ENCODE measurements at places on chromosomes 4 and X.

DNA sequence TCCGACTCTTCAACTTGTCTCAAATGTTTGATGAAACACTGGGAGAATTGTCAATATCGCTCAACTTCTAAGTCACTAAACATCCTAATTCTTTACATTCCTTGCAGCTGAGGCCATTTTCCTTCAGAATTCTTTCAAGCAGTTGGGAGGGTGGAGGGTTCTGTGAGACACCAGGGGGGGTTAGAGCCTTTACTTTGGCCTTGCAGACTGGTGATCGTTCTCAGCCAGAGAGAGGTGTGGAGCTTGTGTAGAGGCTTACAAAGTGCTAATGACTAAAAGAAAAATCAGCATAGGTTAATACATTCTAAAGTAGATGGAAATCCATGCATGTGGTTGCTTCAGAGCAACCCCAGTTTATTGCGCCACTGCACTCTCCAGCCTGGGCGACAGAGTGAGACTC lies 21.3 kb upstream of the SOX3 start:
- no peak for DNase-seq

DNA sequence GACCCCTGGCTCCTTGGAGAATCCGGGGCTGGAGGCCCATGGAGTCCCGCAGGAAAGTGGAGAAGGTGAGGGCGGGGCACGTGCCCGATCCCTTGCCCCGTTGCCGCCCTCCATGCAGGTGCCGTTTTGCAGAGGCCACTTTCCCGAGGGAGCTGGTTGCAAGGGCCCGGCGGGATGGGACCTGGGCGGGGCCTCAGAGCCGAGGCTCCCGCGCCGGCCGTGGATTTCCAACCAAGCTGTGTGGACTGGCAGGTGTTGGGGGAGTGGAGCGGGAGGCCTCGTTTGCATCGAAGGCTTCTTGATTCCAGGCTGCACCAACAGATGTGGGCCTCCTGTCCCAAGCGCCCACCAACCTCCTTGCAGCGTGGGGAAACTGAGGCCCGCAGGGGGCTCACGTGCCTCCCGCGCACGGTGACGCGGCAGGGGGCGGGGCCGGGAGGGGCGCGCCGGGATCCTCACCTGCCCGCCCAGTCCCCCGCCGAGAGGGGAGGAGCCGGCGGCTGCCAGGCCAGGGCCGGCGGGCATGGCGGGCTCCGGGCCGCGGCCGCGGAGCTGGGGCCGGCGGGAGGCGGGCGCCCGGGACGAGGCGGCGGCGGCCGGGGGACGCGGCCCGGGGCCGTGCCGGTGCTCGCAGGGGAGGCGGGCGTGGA lies 24.9 kb downstream of the SH3BP2 start:
- DNase-seq: no peak

DNA sequence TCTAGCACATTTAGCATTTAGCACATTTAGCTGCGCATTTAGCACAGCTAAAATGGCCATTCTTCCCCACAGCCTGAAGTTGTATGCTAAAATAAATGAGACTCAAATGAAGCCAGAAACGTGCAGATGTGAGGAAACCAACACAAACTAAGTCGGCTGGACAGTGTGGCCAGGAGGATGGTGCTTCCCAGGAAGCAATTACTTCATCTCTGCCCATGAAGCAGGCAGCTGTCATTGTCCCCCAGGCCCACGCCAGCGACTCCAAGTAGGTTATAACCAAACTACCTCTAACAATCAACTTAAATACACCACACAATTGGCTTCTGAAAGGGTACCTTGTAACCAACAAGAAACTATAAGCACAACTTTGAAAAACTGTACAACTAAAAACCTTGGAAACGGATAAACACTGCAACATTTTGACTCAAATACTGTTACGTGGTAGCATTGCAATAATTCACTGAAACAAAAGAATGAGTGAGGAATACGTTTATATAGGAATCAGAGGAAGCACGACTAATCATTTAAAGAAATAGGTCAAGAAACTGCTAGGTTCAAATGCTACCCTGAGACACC lies 39.2 kb downstream of the AFAP1 start:
- DNase-seq: no peak

DNA sequence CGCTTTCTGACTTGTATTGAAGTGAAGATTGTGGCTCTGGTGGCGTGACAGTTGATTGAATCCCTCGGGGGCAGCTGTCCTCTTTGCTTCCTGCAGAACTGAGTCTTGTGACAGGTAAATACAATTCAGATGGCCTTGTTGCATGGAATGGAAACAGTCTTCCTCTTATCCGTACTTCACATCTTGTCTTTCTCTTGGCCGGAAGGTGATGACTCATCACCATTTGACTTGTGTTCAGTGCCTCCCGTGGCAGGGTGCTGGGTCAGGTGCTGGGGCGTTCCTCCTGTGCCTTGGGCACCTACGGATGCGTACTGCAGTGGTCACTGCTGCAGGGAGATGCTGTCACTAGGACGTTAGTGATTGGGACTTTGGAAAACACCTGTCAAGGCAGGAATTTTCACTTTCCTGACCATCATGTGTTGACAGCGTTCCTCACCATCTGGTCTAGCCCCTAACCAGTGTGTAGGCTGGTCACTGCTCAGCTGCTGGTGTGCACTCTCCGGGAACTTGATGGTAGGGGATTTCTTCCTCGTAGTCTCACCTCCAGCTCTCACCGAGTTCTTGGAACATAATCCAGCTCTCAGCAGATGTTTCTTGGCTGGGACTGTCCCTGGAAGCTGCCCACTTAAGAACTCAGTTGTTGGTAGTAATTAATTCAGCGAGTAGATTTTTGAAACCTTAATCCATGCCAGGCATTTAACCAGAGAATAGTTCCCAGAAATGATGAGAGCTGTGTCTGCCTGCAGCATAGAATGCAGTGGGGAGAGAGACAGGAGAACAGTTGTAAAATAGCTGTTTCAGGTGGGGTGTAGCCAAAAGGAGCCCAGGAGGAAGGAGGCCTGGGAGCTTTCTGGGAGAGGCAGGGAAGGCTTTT lies 7.2 kb downstream of the TBC1D14 start:
- DNase-seq: peak; percentile 74

GRCh38 chr4:67019686-67020437 lies 525.4 kb downstream of the CENPC start:
- no peak for DNase-seq

DNA sequence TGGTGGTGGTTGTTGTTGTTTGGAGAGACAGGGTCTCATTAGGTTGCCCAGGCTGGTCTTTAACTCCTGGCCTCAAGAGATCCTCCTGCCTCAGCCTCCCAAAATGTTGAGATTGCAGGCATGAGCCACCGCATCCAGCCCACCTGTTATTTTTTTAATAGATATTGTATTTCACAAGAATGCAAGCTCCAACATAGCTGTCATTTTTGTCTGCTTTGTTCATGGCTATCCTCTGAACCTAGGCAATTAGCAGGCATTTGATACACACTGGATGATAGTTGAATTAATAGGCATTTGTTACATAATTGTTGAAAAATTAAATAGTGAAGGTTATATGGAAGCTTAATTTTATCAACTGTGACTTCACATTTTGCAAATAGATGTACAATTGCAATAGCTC lies 64.7 kb downstream of the BANK1 start:
- DNase-seq: no peak

- no peak for DNase-seq
Measured at GRCh38 chr4:101885574-101885973, 95.0 kb downstream of the BANK1 start.

DNA sequence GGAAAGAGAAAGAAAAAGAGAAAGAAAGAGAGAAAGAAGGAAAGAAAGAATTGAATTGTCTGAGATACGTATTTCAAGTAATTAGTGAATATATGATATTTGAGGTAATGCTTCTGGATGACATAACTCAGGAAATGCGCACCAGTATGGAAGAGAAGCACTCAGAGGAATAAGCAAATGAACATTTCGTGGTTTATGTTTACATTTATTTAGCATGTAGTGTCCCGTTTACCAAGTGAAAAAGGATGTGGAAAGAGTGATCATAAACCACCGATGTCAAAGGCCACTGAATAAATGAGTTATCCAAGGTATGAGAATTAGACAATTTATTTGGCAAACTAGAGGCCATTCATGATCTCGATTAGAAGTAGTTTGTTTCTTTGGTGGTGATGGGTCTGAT lies 200.4 kb downstream of the ARAP2 start:
- no peak for DNase-seq

- DNase-seq: peak; percentile 76
Measured at GRCh38 chrX:14922437-14922836, 49.2 kb downstream of the MOSPD2 start.

DNA sequence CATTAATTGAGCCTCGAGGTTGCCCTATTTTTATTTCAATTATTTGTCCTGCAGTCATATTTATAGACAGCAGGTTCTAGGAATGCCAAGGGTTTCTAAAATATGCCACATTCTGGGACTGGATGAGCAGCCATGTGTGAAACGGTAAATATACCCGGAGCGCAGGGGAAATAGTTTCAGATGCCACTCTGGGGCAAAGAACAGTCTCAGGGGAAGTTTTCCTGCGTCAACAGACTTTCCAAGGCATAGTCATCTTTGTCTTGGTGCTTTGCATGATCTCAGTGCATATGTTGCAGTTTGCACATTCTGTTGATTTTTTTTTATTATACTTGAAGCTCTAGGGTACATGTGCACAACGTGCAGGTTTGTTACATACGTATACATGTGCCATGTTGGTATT lies 71.0 kb downstream of the GPAT3 start:
- no peak for DNase-seq

DNA sequence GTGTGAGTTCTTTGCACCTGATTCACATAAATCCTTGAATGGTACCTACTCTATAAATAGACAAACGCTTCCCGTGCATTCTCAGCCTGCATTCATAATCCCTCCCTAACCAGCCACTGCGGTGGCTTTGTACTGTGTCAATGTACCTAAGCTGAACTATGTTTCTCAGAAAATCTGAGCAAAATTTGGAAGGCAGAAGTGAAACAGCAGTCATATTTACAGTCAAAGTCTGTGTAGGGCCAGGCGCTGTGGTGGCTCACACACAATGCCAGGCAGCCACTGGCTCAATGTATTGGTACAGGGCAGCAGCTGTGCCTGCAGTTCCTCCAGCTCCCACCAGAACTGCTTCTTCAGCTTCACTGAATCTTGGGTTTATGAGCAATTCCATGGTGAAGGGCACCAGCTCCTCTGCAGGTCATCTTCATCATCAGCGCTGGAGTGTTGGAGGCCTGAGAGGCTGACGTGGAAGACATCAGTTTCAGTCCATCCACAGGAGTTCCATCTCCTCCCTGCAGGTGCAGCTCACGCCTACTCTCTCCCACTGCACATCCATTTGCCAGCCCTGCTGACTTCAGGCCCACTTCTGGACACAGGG lies 32.3 kb upstream of the IRF2 start:
- DNase-seq: no peak

- no peak for DNase-seq
Measured at GRCh38 chr4:184148738-184149637, 68.7 kb downstream of the ENPP6 start.

- DNase-seq: no peak
Measured at GRCh38 chrX:69493766-69494165, 10.4 kb upstream of the NALF2 start.

- no peak for DNase-seq
Measured at GRCh38 chr4:67616478-67616877, 58.0 kb downstream of the STAP1 start.

DNA sequence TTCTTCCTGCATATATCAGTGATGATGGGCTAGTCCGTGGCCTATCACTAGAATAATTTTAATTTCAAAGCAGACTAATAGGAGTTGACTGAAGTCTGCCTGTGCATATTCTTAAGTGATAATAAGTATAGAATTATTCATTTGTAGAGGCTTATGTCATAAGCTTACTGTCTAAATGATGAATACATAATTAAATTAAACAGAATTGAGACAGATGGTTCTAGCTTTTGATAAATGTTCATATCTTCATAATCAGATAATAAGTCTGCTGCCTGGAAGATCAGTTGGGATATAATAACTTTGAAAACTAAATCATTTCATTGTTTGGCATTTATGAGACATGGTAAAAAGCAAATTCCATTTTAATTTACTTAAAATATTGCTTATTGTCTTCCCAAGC lies 1175.6 kb downstream of the TECRL start:
- DNase-seq: no peak

DNA sequence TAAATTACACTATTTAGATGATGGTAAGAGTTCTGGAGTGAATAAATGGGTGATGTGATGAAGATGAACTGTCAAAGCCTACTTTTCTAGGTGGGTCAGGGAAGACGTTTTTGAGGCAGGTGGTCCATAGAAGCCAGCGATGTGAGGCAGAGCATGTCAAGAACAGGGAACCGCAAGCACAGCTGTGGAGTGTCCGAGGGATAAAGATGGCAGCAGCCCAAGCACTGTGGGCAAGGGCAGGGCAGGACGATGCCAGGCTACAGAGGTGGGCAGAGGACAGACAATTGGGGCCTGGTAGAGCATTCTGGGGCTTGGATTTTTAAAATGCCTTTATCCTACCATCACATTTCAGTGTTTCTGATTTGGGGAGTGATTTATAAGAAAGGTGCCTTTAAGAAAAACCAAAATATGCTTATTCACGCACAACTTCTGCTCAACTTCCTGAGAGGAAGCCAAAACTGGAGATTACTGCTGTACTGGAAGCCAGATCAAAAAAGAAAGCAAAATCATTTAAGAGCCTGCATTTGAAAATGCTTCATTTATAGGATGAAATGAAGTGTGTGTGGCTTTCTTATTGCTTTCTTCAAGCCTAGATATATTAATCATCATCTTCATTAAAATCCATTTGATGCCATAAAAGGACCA lies 119.0 kb upstream of the WDR17 start:
- peak; percentile 4 for DNase-seq

DNA sequence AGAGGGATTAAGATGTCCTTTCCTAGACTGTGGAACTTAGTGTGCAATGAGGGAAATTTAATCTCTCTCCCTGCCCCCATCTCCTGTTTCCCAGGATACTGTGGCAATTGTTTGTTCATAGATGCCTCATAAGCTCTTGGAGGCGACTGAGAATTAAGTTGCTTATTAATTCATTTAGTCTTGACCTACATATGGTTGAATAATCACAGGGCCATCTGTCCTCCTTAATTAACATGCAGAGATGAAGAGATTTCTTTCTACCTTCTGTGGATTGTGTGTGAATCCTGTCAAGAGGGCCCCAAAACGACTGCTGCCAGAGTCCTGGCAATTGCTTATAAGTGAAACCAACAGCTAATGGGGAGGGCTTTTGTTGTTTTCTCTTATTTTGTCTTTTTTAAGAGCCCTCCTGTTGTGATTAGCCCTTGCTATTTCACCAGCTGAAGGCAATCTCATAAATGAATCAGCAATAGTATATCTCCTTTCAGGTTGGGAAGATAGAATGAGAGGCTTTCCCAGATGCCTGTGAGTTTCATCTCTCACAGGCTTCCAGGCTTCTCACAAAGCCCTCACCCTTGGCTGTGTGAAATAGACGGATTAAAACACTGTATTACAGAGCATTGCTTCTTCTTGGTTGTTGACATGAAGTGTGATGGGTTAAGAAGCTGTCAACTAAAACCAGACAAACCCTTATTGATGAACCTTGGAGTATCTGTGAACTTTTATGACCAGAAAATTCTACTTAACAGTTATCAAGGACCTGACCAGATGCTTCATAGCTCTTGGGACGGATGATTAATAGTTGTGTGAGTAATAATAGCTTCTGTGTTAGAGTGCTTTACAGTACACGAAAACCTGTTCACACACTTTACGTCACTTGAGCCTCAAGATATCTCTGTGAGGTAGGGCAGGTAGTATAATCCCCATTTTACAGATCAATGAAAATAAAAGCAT lies 58.5 kb downstream of the PGRMC2 start:
- DNase-seq: no peak
